Hematopoietic multipotent progenitor cell (in vitro differentiated cells): ENCODE measurements at places on chromosomes 1 and 21. TPM values are rescaled to one million over a fixed set of nuclear protein-coding genes. Genes with fewer than 3 reads are reported as not detected.

GRCh38 chr1:243394601-243395464, 139.0 kb downstream of the SDCCAG8 start:
- no peak for DNase-seq

DNA sequence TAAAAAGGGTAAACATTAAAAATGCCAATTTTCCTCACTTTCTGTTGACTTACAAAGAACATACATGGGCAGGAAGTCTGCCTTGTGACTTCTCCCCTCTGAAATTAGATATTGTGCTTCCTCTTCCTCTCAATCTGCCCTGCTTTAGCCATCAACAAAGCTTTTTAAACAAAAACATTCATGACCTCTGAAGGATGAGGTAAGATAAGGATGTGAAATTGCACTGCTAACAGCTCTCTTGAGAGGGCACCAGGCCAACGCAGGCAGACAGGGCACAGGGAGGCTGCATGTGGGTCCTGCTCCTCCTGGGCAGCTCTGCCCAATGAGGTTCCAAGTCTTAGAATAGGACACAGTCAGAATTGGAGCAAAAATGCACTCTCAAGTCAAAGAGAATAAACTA, 62.1 kb downstream of the DEGS1 start:
- peak; percentile 61 for DNase-seq

DNA sequence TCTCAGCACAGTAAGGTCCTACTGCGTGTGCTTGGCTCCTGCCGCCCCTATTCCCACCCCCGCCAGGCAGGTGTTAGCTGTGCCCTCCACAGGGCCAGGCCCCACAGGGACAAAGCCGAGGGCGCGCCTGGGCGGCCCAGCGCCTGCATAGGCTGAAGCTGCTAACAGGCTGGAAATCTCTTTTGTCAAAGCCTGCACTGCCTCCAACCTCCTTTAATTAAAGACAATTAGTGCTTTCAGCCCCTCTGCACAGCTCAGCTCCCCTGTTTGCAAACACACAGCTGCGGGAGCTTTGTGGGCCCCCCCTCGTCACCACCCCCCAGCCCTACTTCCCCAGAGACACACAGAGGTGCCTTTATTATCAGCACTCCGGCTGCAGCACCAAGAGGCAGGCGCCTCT, 95.9 kb downstream of the EPHB2 start:
- DNase-seq, result no peak

DNA sequence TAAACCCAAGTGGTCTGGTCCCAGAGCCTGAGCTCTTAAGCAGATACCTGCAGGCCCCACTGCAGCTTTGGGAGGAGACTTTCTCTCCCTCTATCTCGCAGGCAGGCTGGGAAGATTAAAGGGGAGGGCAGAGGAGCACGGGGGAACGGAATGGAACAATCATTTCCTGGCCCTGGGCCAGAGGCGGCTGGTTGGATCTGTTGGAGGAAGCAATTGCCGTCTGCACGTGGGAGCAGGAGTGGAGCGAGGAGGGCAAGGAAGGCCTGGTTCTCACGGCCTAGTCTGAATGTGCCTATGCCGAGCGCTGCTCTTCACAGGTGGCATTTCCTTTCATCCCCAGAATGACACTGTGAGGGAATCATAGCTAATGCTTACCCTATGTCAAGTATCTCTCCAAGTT, 23.7 kb downstream of the NKAIN1 start:
- peak; percentile 35 for DNase-seq

- no peak for DNase-seq
These were observed 172.8 kb upstream of the IRF2BP2 start for GRCh38 chr1:234782791-234783190.

DNA sequence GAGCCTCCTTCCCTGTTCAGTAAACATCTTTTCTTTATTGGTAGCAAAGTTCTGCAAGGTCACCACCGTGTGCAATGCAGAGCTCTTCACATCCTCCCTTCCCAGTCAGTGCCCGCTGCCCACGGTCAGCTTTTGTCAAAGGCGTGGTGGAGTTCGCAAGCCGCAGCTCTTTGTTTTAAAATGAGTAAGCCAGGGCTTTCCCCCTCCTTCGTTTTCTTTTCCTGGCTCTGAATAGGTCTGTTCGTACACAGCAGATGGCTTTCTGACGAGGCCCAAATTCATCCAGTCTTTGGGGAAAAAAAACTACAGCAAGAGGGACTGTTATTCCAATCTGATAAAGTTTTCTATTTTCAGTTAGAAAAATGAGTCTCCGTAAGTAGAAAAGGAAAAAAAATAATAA, 153.2 kb downstream of the LRIG2 start:
- DNase-seq, result no peak

DNA sequence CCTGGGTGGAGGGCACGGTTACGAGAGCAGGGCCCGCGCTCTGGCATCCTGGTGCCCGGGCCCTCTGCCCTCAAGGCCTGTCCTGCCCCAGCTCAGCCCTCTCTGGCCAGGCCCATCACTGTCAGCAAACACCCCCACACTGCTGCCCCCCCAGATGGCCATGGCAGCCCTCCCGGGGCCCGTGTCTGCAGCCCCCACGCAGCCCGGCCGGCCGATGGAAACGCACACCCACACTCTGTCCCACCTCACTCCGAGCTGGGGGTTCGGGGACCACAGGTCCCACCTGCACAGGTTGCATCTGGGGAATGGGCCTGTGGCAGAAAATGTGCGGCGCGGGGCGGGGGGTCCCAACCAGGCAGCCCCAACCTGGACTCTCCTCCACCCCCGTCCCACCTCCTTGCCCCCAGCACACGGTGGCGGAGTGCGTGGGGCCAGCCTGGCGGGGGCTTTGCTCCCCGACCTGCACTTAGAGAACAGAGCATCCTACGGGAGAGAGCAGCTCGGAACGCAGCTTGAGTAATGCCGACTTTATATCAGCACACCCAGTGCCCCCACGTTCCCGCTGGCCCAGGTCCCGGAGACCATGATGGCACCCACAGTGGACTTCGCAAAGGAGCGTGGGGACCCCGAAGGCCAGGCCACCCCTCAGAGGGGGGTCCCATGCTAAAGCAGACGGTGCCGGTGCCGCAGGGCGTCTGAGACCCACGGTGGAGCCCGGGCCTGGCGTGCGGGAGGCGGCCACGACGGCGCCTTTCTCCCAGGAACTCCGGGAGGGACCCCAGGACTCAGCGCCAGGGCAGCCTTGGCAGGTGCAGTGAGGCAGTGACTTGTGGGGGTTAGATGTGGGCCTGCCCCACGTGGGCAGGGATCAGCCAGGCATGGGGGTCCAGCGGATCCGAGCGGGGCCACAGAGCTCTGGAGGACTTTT, 7.5 kb upstream of the RNF223 start:
- DNase-seq, result no peak

- no peak for DNase-seq
These were observed 18.9 kb upstream of the SCAF4 start for GRCh38 chr21:31750843-31751242.

GRCh38 chr1:109864930-109865612, 45.6 kb upstream of the CSF1 start:
- DNase-seq, result no peak

DNA sequence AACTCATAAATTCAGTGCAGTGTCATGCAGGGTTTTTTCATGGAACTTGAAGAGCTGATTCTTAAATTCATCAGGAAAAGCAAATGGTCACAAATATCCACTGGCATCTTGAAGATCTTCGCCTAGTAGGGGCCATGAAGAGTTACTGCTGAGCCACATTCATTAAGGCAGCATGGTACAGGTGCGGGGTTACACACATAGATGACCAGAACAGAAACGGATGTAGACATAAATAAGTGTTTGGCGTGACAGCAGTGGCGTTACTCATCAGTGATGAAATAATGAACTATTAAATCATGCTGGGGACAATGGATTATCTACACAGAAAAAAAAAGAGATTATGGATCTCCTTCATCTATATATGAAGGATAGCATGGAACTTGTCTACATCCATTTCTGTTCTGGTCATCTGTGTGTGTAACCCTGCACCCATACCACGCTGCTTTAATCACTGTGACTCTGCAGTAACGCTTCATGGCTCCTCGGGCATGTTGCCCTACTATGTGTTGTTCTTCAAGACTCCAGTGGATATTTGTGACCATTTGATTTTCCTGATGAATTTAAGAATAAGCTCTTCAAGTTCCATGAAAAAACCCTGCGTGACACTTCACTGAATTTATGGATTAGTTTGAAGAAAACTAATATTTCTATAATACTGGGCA, 161.3 kb downstream of the GALNT2 start:
- no peak for DNase-seq

- DNase-seq, result no peak
These were observed 3.6 kb upstream of the SUCO start for GRCh38 chr1:172529304-172529703.

- no peak for DNase-seq
These were observed 28.1 kb downstream of the PDE9A start for GRCh38 chr21:42681296-42682206.

DNA sequence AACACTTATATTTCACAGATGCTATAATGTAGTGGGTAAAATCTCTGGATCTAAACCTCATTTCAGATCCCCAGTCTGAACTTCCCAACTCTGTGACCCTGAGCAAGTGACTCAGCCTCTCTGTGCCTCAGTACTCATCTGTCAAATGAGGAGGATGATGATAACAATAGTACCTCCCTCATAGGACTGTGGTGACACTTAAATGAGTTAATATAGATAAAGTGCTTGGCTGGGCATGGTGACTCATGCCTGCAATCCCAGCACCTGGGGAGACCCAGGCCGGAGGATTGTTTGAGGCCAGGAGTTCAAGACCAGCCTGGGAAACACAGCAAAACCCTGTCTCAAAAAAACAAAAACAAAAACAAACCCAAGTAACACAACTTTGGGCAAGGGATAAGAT, 4.7 kb upstream of the ECE1 start:
- peak; percentile 31 for DNase-seq

GRCh38 chr1:97923811-97924210, 3.0 kb upstream of the DPYD start:
- DNase-seq, result no peak

GRCh38 chr1:69661686-69662085, 94.0 kb downstream of the LRRC7 start:
- DNase-seq, result no peak

- DNase-seq, result no peak
These were observed 127.3 kb downstream of the DSCAM start for GRCh38 chr21:40719615-40720014.

GRCh38 chr1:47694011-47694890, 256.4 kb downstream of the FOXD2 start:
- DNase-seq, result no peak

GRCh38 chr1:150973836-150974579, 627 bp downstream of the CERS2 start:
- no peak for DNase-seq

Gene DNAI4
- total RNA-seq, result 2.2 TPM

Gene CRYBG2
- total RNA-seq, result under 0.01 TPM

Gene OLFML3
- total RNA-seq, result 3.2 TPM

Gene VPS45
- total RNA-seq, result 11.3 TPM

Gene FMOD
- total RNA-seq, result 1.9 TPM

Gene TSPEAR
- total RNA-seq, result not detected

Gene HYI
- total RNA-seq, result 21.0 TPM

Gene LYPD8
- total RNA-seq, result 0.54 TPM

Gene CD84
- total RNA-seq, result 24.2 TPM

Gene PRDM16
- 19.9 TPM for total RNA-seq
